HT1080 (cell line): ENCODE measurements at places on chromosomes 5 and 9. TPM values are rescaled to one million over a fixed set of nuclear protein-coding genes. Genes with fewer than 3 reads are reported as not detected.

DNA sequence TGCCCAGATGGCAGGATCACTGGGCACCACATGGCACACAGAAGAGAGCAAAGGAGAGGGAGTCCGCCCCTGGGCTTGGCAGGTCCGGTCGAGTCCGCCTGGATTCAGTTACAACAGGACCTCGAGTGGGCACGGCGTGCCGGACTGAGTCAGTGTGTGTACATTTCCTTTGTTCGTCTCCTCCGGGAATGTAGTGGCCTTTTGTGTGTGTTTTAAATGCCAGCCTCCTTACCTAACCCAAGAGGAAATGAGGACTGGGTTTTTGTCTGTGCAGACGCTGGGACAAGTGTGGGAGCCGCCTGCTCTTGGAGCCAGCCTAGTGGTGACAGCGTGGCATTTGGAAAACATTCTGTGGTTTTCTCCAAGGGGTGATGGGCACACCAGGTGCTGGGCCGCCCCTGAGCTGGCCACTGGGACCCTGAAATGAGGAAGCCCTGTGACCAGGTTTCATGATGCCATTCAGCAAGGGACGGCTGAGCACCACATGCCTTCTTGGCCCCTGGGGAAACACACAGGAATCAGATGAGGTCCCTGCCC, 9.6 kb downstream of the NEK6 start:
- peak; percentile 98 for DNase-seq

- DNase-seq = no peak
These were observed 19.3 kb downstream of the BRD9 start for GRCh38 chr5:873328-873727.

- no peak for DNase-seq
These were observed 49.4 kb downstream of the MEF2C start for GRCh38 chr5:88833371-88834130.

DNA sequence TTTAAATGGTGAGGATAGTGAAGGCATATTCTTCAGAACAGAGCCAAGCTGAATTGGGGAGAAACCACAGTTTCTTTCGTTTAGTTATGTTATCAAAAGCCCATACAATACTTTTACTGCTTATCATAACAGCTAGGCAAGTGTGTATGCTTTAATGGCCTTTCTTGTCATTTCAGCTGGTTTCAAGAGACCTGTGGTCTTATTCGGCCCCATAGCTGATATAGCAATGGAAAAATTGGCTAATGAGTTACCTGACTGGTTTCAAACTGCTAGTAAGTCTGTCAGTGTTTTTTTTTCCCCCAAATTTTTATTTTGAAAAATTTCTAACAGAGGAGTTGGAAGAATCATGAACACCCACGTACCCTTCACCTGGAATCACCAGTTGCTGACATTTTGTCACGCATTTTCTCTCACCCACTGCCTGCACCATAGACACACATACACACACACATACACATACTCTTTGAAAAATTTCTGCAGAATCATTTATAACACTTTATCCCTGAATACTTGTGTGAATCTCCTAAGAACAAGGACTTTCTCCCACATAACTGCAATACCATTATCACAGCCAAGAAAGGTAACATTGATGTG, 63.7 kb downstream of the TJP2 start:
- no peak for DNase-seq

DNA sequence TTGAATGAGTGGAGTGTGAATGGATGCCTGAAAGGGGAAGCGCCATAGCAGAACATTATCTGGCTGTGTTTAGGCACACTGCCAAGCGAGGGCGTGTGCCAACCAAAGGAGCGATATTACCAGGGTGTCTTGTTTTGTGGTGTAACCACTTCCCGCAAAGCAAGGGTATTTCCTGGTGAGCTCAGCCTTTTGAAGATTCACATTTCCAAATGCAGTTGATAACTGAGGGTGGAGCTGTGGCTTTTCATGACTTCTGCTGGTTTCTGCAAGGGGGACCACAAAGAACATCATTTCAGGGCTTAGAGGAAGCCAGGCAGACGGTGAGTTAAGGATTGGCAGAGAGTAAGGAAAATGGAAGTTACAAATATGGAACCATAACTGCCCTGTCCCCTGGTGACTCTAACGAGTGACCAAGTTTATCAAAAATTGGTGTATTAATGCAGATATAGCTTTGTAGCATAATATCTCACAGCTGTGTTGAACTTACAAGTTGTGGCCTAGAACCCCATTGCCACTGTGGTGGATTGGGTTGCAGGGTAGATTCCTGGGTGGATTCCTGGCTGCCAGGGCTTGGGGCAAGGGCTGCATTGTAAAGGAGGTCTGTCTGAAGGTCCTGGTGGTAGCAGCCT, 71.4 kb downstream of the RALGPS1 start:
- DNase-seq = peak; percentile 98

DNA sequence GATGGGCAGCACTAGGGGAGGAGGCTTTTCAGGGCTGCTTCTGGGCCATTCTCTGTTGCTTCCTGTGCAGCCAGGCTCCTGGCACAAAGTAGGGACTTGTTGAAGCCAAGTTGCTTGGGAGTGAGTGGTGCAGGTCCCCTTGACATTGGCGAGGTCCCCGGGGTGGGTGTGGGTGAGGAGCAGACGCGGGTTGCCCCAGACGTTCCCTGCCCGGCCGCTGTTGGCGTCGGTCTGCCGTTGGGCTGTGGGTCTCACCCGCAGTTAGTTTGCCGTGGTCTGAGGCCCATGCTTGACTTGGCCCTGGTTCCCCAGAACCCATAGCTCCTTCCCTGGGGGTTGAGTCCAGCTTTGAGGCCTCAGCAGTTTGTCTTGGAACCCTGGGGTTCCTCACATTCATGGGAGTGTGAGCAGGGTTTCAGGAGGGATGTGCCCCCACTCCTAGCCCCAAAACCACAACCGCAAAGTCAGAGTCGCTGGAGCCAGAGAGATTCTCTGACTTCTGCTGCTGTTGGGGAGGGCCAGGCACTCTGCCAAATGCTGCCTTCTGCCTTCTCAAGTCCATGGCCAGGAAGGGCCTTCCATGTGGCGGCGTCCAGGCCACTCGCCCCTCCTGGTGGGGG, 77.5 kb downstream of the RXRA start:
- peak; percentile 90 for DNase-seq

DNA sequence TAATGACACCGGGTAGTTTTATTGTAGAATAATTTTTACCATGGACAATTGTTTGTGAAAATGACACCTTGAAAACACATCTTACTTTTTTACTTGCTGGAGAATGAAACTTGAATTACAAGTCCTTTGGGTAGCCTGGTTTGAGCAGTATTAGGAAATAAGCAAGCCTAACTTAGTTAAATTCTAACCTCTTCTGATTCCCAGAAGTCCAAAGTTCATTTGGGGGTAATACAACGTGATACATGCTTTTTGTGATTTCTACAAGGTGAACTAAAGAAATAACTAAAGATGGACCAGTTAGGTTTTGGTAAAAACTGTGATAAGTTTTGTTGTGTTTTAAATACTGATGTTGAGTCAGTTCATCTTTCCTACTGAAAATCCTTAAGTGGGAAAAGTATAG, 135.4 kb upstream of the DMRT1 start:
- DNase-seq = no peak

- DNase-seq = no peak
These were observed 209.5 kb upstream of the S1PR3 start for GRCh38 chr9:88781628-88782391.

DNA sequence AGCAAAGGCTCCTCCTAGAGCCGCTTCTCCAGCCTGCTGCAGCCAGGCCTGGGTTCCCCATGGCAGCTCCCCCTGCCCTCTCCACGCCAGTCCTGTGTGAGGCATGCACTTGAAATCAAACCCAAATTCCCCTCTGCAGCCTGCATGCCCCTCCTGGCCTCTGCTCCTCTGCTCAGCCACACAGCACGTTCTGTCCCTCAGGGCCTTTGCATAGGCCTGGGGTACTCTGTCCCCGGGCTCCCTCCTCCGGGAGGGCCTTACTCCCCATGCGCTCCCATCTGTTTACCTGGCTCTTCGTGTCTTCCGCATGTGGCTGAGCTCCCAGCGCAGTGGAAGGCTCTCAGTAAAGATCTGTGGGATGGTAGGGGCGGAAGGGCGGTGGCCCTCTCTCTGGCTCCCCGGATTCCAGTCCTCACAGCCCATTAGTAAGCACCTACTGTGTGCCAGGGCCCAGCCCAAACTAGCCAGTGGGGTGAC, 203.5 kb upstream of the IER5L start:
- no peak for DNase-seq

- DNase-seq = peak; percentile 81
These were observed 26.2 kb downstream of the TCF7 start for GRCh38 chr5:134140530-134141201.

- DNase-seq = peak; percentile 50
These were observed 94.5 kb downstream of the PDE4D start for GRCh38 chr5:59798862-59799667.

- DNase-seq = peak; percentile 92
These were observed 59.1 kb downstream of the ABCA1 start for GRCh38 chr9:104868687-104869404.

- no peak for DNase-seq
These were observed 77.4 kb upstream of the PIP5K1B start for GRCh38 chr9:68627594-68627993.

- DNase-seq = no peak
These were observed 106.2 kb downstream of the ZNF354C start for GRCh38 chr5:179166171-179166885.

GRCh38 chr5:35674049-35674448, 56.4 kb downstream of the SPEF2 start:
- DNase-seq = no peak

DNA sequence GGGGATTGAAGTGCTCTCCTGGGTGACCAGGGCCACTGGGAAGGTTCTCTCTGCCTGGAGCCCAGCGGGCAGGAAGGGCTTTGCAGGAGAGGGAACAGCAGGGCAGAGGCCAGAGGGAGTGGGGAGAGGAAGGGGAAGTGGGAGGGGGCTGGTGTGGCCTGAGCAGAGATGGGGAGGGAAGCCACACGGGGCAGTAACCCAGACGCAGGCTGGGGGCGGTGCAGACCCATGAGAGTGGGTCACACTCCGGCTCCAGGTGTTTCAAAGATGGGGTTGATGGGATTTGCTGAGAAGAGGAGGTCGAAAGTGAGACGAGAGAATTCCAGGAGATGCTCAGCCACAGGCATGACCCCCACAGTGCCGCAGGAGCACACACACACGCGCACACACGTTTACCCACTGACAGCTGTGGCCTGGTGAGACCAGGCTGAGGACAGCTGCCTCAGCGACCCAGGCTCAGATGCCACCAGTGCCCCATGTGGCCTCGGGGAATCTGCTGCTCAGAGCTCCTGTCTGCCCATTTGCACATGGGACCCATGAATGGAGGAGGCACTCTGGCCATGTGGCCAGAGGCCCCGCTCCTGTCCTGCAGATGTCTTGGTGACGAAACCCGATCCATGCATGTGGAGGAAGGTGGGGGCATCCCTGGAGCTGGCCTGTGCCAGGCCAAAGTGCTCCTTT, 32.7 kb upstream of the FCN2 start:
- DNase-seq = no peak

DNA sequence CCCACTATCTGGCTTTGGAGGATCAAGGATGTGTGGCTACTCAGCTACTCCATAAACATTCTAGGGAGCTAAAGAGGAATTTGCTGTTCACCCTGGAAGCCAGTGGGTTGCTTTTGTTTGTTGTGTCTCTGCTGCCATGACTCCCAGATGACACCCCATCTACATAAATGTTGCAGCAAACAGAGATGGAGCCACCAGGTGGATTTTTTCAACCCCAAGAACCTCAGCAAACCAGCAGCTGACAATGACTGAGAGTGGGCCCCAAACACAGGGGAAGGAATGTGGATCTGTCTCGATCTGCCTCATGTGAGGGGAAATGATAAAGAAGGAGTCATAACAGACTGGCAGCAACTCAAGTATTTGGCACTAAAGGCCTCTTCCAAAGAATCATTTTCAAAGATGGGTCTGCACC, 132.7 kb upstream of the TNC start:
- peak; percentile 96 for DNase-seq

- no peak for DNase-seq
These were observed 62.5 kb downstream of the PLCXD3 start for GRCh38 chr5:41447650-41448510.

DNA sequence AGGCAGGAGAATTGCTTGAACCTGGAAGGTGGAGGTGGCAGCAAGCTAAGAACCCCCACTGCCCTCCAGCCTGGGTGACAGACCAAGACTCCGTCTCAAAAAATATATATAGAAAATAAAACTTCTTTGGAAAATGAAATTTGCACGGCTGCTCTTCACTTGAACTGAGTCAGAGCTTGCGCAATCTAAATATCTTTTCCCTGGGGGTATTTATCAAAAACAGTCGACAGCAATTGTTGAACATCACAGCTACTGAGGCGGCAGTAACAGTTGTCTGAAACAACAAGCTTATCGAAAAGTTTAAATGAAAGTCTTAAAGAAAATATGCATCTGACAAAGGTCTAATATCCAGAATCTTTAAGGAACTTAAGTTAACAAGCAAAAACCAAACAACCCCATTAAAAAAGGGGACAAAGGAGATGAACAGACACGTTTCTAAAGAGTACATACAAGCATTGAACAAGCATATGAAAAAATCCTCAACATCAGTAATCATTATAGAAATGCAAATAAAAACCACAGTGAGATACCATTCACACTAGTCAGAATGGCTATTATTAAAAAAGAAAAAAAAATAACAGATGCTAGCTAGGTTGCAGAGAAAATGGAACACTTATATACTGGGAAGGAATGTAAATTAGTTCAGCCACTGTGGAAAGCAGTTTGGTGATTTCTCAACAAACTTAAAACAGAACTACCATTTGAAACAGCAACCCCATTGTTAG, 153.6 kb upstream of the CDH9 start:
- no peak for DNase-seq

GRCh38 chr9:1939926-1940368, 75.2 kb upstream of the SMARCA2 start:
- DNase-seq = peak; percentile 39

- no peak for DNase-seq
These were observed 1640.9 kb upstream of the C9orf72 start for GRCh38 chr9:29214154-29214689.

DNA sequence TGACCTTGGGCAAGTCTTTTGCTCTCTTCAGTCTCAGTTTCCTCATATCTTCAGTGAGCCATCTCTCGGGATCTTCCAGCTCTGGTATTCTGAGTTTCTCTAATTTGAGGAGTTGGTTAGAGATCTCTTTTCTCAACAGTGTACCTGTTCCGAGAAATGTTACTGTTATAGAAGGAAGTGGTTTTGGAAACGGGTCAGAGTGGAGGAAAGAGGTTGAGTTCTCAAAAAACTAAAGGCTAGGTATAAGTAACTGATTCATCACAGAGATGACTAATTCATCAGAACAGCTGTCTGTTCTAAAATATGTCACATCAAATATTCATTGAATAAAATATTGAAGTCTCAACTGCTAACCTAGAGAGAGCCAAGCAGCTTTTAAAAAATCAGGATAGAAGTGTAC, 106.6 kb downstream of the PALM2AKAP2 start:
- DNase-seq = peak; percentile 60

GRCh38 chr5:143074414-143074996, 304.3 kb downstream of the ARHGAP26 start:
- DNase-seq = no peak

The TNFSF8 gene
- total RNA-seq = not detected in 2 replicates

The AQP3 gene
- total RNA-seq = 0.17 and 1.5 TPM in 2 replicates

The SMIM33 gene
- total RNA-seq = not detected in 2 replicates

The DNAI1 gene
- total RNA-seq = not detected in 2 replicates

The ERAP2 gene
- 40.2 and 45.6 TPM in 2 replicates for total RNA-seq

The IRF1 gene
- total RNA-seq = 6.3 and 13.6 TPM in 2 replicates

The LRRC70 gene
- 0.13 and 0.27 TPM in 2 replicates for total RNA-seq

The SHOC1 gene
- not detected in 2 replicates for total RNA-seq

The PCDHA7 gene
- not detected in 2 replicates for total RNA-seq

The GRXCR2 gene
- total RNA-seq = not detected in 2 replicates
